NCI-H2081 treated with DMSO at 0.1 percent for 48 hours (cell line): ENCODE measurements at places on chromosomes 3 and 15.

DNA sequence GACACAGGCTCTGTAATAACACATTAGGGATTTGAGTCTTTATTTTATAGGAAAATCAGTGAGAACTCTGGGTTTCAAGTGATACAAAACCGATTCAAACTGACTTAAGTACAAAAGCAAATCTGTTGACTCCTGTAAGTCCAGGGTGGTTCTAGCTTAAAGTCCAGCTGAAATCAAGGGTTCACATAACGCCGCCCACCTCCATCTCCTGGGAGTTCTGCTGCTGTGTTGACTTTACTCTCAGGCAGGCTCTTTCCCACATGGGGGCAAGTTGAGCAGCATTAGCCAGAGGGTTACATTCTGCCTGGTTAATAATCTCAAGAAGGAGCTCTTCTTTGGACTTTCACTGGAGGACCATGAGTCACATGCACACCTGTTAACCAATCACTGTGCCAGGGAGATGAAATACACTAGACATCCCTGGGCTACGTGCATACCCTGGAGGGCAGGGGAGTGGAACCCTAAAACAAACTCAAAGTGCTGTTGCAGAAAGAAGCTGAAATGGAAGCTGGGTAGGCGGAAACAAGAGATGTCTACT lies 9.7 kb upstream of the RNF7 start:
- no peak for DNase-seq

DNA sequence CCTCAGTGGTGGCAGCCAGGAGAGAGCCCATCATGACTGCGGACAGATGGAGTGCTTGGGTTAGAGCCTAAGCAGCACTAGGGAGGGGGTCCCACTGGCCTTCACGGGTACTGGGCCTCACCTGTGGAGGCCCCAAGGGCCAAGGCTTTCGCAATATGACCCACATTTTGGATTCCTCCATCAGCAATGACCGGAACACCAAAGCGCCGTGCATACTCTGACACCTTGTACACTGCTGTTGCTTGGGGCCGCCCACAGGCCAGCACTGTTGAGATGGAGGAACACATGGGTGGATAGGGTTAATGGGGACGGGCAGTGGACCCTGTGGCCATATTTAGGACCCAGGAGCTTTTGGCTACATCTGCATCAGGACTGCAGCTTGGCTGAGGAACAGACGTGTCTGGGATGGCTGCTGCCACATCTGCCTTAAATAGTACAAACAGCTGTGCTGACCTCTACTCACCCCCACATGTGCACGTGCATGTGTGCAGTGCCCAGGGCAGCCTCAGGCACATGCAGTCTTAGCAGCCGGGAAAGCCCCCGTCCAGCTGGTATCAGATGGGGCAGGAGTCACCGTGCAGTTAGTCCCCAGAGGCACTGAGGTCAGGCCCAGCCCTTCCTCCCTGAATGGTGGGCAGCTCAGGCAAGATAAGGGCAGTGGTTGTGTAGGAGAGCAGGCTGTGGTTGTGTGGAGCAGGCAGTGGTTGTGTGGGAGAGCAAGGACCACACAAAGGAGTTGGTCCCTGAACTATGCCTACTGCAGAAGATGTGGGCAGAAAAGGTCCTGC lies 3.3 kb downstream of the NDUFAF3 start:
- no peak for DNase-seq

- DNase-seq: no peak
Measured at GRCh38 chr3:30623351-30623750, 16.9 kb downstream of the TGFBR2 start.

GRCh38 chr3:48403533-48404439 lies 26.1 kb downstream of the PLXNB1 start:
- no peak for DNase-seq

GRCh38 chr3:192239956-192240355 lies 487.4 kb downstream of the FGF12 start:
- no peak for DNase-seq

- DNase-seq: no peak
Measured at GRCh38 chr15:50265620-50266019, at the start of gene HDC. HDC (minus strand) TSS chr15:50265726; CDS start chr15:50265623, 103 bp downstream.

- DNase-seq: no peak
Measured at GRCh38 chr3:72100080-72100511, 315.1 kb upstream of the PROK2 start.

- no peak for DNase-seq
Measured at GRCh38 chr3:32973982-32974381, 22.5 kb downstream of the CCR4 start.

- peak; percentile 59 for DNase-seq
Measured at GRCh38 chr3:105518806-105519418, 152.2 kb downstream of the ALCAM start.

- no peak for DNase-seq
Measured at GRCh38 chr3:113242096-113242581, 30.8 kb downstream of the BOC start.

DNA sequence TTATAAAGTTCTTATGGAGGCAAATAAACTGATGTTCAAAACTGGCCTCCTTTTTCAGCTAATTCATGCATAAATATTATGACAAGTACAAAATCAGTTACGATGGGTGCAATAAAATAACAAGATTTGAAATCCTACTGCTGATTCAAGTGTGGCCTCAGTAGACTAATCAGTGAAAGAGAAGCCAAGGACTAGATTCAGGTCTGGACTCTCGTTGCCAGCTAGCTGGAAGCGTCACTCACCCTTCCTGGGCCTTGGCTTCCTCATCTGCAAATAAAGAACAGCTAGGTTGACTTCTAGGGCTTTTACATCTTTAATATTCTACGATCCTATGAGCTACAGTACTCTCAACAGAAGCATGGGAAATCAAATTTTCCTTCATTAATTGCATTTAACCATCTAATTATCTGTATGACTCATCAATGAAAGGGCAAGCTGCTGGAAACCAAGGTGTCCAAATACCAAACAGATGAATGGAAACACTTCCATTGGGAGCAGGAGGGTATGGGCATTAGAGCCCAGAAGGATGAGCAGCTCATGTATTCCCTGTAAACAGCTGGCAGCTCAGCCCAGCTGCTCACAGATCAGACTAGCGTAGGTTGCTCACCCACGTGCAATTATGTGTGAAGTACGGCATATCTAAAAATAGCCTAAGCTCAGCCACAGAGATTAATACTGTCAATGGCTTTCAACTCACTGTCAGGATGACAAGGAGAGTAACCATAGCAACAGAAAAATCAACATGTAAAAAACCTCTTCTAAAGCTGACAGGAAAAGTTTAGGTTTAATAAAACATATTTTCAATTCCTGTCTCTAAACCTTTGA lies 294.8 kb downstream of the PLCL2 start:
- no peak for DNase-seq

GRCh38 chr15:88802991-88803240 lies 320 bp upstream of the ACAN start:
- DNase-seq: no peak

DNA sequence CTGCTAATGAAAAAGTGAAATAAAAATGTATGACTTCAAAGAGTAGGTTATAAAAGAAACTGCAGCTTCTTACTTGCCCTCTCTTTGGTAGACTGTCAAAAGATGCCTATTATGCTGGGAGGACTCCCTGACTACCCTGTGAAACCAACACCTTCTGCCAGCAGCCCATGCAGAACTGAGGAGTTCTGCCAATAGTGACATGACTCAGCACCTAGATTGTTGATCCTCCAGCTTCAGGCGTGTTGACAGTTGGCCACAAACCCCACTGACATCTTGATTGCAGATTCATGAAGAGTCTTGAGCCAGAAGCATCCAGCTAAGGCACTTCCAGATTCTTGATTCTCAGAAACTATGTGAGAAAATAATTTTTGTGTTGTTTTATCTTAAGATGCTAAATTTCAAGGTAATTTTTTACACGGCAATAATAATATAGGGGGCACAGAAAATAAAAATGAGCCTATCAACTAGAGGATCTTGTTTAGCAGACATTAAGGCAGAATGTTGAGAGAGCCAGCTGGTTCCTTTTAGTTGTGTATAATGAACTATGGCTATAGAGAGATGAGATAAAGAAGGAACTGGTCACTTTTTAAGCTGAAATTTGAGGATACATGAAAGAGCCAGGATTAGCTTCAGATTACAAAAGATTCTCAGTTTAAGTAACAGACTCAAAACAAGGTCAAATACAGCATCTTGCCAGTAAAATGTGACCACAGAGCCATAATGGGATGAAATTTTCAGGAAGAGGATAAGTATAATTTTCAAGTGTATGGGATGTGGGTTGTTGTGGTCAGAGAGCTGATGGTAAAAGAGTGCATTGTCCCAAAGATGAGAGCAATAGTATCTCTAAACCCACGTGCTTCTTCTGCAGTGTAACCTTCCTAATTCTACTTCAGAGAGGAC lies 588.7 kb upstream of the CBLB start:
- DNase-seq: no peak

DNA sequence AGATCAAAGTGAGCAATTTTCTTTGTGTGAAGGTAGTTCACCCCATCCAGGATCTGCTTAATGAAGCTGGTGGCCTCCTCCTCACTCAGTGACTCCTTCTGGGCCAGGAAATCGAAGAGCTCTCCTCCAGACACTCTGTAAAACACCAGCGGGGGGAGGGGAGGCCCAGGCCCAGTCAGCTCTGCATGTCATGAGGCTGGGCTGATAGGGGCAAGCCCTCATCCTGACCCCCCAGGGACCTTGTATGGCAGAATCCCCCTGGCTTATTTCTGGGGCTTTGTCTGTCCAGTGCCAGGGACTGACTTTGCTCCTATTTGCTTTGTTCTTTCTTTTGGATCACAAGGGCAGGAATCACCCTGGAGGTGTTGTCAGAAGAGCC lies 74.9 kb downstream of the DAPK2 start:
- DNase-seq: no peak

DNA sequence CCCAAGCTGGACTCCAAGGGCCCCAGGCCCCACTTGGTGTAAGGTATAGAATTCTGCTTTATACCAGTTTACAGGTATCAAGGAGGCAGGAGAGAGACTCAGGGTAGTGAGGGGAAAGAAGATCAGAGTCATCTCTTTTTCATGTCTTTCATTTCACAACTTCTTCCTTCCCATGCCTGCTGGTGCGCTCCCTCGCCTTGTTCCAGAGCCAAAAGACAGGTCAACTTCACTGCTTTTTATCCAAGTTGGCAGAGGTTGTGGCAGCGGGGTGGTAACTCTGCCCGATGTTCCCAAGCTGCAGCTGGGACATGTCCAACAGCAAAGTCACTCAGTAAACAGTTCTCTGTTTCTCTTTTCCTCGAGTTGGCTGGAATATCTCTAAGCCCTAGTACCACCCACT lies 86.3 kb upstream of the TCF12 start:
- no peak for DNase-seq

GRCh38 chr3:71515636-71516365 lies 67.7 kb downstream of the FOXP1 start:
- no peak for DNase-seq

DNA sequence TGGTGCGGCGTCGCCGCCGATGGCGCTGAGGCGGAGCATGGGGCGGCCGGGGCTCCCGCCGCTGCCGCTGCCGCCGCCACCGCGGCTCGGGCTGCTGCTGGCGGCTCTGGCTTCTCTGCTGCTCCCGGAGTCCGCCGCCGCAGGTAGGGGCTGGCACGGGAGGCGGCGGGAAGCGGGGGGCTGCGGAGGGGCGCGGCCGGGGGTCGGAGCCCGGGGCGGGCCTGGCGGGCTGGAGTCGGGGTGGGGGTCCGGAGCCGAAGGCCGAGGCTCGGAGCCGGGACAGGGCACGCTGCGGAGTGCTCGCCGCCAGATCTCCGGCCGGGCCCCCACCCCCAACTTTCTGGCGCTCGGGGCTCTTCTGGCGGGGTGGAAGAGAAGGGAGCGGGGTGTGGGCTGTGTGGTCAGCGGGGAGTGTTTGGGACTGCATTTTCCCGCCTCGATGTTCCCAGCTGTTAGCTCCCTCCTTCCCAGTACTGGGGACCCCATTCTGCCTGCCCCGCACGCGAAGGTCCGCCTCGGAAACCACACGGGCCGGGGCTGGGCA lies 299 bp downstream of the TYRO3 start:
- DNase-seq: no peak

GRCh38 chr3:190169877-190170276 lies 49.2 kb upstream of the P3H2 start:
- DNase-seq: no peak

DNA sequence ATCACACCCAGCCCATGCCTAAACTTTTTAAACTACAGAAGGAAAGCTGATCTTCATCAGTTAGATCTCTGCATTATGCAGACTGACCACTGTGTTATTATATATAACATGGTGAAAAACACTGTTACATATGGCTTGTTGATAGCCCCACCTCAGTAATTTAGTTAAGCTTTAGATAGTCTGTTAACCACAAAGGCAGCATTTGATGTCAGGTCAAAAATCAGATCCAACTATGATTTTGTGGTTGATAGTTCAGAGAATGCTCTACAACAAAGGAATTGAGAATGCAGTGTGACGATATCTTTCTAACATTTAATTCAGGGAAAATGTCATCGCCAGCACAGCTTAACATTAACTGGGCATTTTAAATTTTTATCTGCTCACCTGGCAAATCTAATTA lies 37.7 kb upstream of the LMOD3 start:
- DNase-seq: no peak

DNA sequence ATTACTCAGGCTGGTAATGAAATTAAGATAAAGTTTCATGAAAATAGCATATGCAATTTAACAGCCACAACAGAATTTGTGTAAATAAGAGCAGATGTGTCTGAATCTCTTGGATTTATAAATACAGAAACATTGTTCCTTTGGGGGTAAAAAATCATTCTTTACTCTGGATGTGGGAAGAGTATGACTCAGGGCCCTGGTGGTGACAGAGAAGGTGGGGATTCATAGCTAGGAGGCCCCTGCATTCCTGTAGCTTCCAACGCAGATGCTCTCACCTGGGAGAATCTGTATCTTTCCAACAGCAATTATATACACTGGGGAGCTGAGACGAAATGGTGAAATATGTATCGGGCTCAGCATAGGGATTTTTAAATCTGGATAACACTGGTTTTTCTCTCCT lies 167.6 kb upstream of the CADPS start:
- no peak for DNase-seq

DNA sequence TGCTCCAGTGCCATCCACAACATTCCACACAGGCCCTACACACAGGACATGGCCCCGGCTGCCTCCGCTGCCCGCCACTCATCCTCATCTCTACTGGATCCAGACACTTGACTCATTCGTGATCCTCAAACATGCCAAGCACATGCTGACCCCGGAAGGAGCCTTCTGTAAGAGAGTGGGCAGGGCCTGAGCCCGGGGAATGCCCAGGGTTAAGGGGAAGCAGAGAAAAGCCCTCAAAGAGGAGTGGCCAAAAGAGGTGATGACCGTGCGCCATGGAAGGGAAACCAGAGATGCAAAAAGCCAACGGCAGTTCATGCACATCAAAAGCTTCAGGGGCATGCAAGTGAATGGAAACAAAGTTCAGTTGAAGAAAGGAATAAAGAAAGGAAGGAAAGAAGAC lies 46.1 kb downstream of the RFTN1 start:
- no peak for DNase-seq

DNA sequence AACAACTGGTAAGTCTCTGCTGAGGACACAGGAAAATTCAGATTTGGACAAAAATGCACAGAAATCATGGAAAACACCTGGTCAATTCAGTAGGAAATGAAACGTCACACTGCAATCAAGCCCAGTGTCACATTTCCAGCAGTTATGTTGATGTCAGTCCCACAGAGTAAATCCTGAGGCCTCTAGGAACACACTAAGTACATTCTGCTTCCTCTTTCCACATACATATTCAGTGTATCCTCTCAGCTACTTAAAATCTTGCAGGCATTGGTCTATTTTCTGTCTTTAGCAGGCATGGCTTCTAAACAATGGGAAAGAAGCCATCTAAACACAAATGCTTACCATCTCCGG lies 207.8 kb downstream of the PLCL2 start:
- no peak for DNase-seq
